ENCODE measurements at places on chromosomes 7 and 10.

DNA sequence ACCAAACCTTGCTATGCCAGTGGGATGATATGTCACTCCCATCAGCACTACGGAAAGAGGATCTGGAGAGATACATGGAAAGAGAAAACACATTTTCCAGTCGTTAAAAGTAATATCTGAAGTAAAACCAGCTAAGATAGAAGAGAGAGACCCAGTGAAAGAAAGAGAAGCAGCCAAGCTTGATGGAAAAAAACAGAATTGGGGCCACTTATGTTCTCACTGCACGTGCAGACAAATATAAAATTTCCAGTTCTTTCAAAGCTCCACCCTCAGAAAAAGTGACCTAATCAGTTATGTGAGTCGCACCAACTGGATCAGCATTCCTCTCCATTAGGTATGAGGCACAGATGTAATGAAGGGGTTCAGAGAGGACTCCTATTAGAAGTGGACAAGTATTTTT, 266.1 kb downstream of the MTERF1 start:
- no peak for DNase-seq

DNA sequence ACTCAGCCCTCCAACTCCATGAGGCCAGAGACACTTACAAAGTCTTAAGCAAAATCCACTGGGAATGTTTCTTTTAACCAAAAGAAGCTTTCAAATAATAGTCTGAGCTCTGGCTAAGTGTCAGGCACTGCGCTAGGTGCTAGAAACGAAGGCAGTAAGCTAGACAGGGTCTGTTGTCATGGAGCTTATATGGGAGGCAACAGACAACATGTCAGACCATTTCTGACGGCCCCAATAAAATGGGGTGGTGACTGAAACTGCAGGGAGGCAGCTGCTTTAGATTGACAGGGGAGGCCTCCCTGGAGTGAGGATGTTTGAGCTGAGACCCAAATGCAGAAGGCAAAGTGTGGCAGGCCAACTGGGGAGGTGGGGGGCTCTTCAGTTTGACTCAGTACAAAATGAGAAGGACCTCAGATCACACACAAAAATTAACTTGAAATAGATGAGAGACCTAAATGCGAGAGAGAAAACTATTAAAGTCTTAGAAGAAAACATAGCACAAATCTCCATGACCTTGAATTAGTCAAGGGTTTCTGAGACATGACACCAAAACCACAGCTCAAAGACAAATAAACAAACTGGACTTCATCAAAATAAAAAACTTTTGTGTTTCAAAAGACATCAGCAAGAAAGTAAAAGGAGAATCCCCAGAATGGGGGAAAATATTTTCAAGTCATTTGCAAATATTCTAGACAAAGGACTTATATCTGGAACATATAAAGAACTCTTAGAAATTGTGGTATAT, 40.6 kb downstream of the SH3PXD2A start:
- DNase-seq: peak; percentile 58

GRCh38 chr7:100413889-100414288, 14.6 kb downstream of the ZCWPW1 start:
- DNase-seq: no peak

DNA sequence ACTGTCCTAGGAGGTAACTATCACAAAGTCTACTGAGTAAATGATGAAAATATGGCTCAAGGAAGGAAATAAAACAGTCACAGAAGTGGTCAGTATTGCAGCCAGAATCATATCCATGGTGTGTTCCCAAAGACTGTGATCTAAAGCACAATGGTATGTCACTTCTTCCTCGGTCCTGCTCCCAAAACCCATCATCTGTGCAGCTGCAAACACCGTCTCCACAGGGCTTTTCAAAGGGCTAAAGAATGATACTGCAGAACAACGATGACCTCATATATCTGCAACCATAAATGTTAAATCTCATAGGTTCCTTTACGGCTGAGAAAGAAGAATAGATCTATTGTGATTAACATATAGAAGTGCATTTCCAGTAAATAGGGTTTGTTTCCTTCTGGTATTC, 465.0 kb downstream of the GRID1 start:
- no peak for DNase-seq

DNA sequence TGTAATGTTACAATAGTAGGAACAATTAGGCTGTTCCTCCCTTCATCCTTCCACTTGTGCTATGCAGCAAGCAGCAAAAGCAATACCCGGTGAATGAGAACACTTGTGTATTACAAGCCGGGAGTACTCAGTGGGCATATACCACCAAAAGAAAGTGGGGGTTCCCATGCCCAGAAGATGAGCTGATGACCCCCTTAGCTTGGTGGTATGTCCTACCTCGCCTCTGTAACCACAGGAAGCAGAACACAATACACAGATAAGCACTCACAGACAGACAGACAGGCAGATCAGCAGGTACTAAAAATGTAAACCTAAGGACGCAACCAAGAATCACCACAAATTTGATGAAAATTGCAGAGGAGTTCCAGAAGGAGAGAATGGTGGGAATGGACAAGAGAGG, 15.5 kb upstream of the KIF20B start:
- no peak for DNase-seq

GRCh38 chr10:114829160-114829909, 7.8 kb downstream of the FHIP2A start:
- no peak for DNase-seq

DNA sequence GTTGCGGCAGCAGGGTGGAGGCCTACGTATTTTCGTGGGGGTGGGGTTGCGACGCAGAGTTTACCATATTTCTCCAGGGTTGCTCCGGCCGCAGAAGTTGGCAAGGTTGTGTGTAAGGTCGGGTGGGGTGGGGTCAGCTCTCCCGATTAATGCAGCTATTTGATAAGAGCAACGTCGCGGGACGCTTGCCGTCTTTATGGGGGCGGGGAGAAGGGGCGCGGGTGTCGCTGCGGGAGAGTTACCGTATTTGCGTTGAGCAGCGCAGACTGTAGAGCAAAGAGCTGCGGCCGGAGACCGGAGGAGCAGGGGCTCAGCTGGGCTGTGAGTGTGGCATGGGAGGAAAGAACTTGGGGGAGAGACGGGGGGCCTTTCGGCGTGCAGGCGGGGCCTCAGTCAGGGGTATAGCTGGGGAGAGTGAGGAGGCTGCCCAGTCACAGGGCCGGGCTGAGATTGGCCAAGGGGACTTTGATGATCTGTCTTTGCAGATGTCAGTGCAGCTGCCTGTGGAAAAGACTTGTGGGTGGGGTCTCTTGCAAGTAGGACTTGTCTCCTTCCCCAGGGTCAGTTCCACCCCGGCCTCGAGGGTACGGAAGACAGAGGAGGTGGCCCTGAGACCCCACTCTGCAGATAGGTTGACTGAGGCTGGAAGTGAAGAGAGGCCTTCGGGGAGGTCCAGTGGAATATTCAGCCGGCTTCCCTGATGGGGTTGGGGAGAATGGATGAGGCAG, 26.6 kb downstream of the ZNF775 start:
- DNase-seq: peak; percentile 41

DNA sequence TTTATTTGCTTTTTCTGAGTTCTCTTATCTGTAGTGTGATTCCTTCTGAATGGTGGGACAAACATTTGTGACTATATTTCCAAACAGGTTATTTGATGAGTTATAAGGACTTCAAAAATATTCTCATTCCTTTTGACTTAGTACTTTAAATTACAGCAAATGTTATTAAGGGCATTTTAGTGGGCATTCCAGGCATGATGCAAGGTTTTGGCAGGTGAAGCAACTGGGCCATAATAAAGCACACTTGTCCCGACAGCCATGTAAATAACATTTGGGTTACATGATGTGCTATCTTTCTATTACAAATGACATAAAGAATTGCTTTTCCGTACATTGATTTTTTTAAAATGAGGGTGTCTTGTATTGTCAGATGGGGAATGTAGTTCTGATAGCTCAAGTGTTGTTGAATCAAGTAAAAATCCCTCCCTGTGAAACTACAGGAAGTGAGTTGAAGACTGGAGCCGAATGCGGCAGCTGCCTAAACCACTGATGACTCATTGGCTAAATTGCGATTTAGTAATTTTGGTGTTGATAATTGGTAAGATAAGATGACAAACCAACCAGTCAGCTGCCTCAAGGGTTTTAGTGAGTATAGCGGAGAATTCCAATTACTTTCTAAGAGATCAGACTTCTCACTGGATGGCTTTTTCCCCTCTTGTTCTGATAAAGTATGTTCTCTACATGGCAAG, 231.3 kb upstream of the NPY start:
- peak; percentile 92 for DNase-seq

- DNase-seq: peak; percentile 31
These were observed 6.8 kb upstream of the NAT16 start for GRCh38 chr7:101186844-101187428.

- DNase-seq: no peak
These were observed 844 bp upstream of the KAT6B start for GRCh38 chr10:74825371-74826141.

- DNase-seq: peak; percentile 6
These were observed 731.8 kb downstream of the SUGCT start for GRCh38 chr7:40866601-40867000.

GRCh38 chr7:138243430-138243829, 167.2 kb downstream of the AKR1D1 start:
- DNase-seq: peak; percentile 64

Measured in amniotic epithelial cell (primary cell).